ENCODE measurements at places on chromosomes 3 and 15. TPM values are rescaled to one million over a fixed set of nuclear protein-coding genes. Genes with fewer than 3 reads are reported as not detected.

GRCh38 chr3:50630394-50630793, 13.4 kb downstream of the MAPKAPK3 start:
- no peak for DNase-seq

DNA sequence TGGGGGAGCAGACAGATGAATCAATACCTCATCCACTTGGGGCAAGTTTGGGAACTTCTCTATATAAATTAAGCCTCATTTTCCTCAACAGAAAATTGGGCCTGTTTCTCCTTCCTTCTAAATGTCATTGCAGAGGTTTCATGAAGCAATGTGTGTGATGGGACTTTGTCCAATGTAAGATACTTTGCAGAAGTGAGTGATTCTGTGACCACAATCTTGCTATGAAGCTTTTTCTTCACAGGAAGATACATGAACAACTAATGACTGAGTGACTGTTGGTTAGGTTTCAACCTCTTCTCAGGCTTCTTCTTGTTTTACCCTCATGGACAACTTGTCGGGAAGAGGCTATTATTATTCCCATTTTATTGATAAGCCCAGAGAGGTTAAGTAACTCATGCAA, 11.0 kb downstream of the TMEM45A start:
- DNase-seq, result no peak

- DNase-seq, result no peak
Observed at GRCh38 chr3:162170581-162170980, 674.0 kb downstream of the OTOL1 start.

DNA sequence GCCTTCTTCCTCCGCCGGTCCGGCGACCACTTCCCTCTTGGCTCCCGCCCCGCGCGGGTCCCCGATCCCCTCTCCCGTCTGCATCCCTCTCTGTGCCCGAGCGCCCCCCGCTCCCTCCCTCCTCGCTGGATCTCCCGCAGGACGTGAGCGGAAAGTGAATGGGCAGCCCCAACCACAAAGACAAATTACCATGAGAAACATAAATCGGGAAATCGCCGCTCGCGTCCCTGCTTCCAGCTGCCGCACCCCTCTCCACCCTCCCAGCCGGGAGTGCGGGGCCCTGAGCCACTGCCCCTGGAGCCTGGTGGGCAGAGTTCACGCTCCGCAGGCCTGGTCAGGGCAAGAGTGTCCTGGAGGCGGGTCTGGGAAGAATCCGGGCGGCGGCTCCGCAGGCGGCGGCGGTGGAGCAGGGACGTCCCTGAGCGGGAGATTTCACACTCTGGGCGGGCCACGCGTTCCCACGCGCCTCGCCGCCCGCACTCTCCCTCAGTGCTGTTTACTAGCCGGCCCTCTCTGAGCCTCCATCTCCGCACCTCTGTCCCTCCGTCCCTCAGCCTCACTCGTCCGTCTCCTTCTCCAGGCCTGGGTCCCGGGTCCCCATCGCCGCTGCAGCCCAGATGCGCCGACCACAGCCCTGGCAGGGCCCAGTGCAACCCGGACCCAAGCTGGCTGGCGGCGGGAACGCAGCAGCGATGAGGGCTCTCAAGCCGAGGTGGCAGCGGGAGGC, 835 bp downstream of the SEMA5B start:
- peak; percentile 23 for DNase-seq

DNA sequence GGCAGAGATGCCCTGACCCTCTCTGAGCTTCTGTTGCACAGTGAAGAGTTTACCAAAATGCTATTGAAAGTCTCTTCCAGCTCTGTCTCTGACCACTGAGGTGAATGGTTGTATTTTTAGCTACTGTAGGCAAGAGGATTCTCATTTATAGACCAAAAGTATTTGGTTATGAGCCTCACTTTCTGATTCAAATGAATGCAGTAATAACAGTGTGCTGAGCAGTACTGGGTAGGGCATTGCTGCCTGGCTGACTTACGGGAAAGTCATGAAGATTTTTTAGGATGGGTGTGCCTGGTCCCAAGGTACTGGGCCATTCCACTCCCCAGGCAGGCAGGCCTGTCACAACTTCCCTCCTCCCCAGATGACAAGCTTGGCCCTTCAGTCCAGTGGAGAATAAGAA, 15.5 kb downstream of the PLA1A start:
- no peak for DNase-seq

DNA sequence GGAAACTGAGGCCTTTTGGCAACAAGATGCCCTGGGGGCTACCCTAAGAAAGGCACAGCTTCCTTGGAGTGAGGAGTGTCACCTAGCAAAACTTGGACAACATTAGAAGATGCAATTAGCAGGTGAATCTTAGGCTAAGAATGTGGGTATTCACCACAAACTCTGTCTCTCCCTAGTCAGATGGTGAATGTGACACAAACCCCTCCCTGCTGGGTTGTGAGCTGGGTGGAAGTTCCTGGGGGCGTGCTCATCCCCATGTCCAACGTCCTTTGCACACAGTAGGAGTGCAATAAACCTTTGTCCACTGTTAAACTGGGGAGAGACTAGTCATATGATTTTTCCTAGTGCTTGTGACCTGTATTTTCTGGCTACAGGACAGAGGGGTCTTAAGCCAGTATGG, 67.1 kb upstream of the SH3GL3 start:
- DNase-seq, result no peak

DNA sequence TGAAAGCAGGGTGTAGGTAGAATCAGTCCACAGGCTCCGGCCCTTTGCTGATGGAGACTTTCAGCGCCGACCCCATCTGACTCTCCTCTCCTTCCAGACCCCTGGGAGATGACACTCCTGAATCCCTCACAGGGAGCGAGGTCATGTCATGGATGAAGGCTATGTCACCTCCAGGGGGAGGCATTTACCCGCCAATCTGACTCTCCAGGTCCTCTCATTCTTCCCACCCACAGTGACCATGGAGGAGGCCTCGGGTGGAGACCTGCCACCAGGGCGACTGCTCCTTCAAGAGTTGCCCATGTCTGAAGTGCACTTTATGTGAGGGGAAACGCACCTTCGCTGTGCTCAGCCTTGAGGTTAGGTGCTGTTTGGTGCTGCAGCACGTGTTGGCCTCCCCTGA, 112.7 kb downstream of the KLF13 start:
- DNase-seq, result no peak

- no peak for DNase-seq
Observed at GRCh38 chr3:79005084-79005483, 762.7 kb downstream of the ROBO1 start.

DNA sequence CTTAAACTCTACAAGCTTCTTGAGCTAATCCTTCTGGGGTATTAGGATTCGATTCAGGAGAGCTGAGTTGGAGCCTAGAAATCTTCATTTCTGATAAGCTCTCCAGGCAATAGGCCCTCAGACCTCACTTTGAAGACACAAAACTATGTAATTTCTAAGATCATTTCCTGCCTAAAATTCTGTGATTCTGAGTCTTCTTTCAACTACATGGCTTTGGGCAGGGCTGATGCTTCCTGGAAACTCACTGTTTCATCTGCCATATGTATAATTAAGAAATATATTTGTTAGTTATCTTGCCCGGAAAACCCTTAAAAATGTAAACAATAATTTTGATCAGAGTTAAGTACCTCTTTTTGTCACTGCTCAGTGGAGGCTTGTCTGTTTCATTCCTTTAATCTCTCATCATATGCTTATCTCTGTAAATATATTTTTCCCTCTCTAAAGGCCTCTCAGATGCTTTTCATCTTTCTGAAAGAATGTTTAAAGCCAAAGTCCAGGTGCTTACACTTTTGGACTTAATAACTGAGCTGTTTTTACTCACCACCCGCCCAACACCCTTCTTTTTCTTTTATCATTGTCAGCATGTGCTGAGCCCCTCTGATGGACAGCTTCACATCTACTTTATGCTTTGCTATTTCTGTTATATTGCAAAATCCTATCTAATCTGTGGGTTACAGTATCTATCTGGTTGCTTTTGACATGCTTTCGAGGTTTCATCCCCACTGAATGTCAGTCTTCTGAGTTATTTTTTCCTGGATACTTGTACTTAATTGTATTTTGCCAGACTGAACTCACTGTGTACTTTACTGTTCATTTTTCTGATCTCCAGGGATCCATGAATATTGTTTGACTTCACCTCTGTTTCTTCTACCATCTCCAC, 38.2 kb downstream of the FILIP1L start:
- DNase-seq, result no peak

GRCh38 chr15:63405159-63405558, 23.5 kb upstream of the CA12 start:
- no peak for DNase-seq

GRCh38 chr3:169106662-169107061, 556.9 kb downstream of the MECOM start:
- no peak for DNase-seq

DNA sequence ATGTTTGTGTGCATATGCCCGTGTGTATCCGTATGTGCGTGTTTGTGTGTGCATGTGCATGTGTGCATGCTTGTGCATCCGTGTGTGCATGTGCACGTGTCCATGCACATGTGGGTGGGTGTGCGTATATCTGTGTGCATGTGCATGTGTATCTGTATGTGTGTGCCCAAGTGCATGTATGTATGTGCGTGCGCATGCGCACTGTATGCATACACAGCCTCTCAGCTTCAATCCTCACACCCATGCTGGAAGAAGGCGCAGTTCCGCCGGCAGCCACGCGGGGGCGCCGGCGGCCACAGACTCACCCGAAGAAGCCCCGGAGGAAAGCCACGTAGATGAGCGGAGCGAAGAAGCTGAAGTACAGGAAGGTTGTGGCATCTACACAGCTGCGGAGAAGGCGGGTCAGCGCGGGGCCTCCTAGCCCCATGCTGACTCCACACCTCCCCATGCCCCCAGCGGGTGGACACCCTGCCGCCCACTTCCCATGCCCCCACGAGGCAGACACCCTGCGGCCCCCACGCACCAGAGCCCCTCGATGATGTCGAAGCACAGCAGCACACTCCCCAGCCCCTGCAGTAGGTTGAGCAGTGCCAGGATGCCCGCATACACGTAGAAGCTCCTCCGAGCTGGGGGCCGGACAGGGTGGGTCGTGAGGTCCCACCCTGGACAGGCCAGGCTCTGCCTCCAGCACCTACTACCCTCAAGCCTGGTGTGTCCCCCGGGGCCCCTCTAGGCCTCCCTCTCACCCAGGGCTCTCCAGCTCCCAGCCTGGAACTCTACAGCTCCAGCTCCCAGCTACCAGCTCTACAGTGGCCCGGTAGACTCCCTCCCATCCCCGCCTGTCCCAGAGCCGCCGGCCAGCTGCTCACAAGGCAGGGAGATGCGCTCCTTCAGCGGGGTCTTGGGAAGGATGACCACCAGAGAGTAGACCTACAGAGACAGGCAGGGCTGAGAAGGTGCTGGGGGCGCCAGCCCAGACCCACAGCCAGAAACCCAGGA, 15.4 kb downstream of the TPRA1 start:
- peak; percentile 84 for DNase-seq

DNA sequence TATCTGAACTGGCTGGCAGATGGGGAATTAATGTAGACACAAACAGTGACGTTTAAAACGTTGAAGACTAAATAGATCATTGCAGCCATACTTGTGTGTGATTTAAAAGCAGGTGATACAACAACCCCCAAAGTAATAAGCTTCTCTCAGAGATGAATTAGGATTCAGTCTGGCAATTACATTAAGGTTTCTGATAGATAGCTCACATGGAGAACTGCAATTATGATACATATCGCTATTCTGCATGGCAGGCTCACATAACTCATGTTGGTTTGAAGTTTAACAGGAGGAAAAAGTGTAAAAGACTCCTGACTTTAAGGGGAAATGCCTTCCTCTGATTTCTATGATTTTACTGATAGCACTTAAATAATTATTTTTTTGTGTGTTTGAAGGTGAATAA, 196.9 kb downstream of the CLSTN2 start:
- DNase-seq, result no peak

DNA sequence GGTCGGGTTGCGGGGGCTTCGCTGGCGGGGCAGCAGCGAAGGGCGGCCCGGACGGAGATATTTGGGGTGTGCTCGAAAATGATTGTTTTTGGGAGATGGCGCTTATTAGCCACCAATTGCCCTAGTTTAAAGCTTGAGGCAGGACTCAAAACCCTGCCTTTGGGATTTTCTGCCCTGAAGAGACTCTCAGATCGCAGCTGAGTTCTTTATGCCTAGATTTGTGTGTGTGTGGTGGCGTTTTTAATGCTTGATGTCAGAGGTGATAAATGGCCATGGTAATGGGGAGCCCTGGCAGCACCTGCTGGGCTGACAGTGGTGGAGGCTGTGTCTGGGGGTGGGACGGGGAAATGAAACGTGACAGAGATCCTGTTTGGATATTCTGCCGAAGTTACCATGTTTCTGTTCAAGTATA, 604 bp downstream of the KCTD6 start:
- DNase-seq, result no peak

DNA sequence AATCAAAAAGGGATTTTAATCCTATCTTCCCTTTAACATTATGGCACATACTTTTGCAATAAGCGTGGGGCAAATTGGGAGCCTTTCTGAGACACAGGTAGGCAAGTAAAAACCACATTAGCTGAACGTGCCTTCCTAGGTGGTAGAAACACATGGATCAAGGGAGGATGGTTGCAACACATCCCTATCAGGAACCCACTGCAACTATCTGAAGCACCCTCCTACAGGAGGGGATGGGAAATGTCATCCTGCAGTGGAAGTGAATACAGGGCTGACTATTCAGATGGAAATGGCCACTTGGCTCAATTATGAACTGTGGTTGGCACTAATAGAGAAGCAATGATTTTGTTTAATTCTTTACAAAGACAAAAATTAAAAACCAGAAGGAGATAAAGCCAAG, 826.3 kb downstream of the FHIT start:
- DNase-seq, result no peak

GRCh38 chr15:52441841-52442240, 86.8 kb downstream of the MYO5A start:
- DNase-seq, result no peak

DNA sequence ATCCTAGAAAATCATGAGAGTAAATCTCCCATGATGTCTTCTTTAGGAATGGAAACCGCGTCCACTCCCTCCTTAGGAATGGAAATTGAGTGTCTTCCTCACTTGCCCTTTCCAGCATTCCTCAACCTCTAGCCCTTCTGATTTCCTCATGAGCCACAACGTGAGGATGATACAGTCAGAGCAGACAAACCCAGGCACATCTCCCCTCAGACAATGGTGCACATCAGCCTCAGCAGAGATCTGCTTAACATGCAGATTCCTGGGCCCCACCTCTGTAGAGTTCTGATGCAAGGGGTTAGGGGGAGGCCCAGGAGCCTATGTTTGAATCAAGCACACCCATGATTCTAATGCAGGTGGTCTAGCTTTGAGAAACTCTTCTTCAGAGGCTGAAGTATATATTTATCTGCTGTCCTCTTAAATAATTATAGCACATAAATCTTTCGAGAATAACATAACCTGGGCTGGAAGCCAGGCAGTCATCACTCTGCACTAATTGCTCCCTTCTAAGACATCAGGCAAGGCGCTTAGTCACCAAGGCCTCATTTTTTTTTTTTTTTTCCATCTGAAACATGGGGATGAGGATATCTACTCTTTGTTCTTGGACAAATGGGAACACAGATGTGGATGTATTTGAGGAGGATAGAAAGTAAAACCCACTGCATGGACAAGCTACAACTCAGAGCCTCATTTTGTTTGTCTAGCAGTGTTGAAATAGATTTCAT, 81.7 kb downstream of the PRICKLE2 start:
- peak; percentile 26 for DNase-seq

Gene DUOX2
- under 0.01 TPM for total RNA-seq

Gene SLC28A2
- total RNA-seq, result not detected

Gene INAFM2
- 68.1 TPM for total RNA-seq

Gene THBS1
- total RNA-seq, result 341 TPM

Gene CIB2
- 5.3 TPM for total RNA-seq

Gene CYP1A2
- total RNA-seq, result not detected

Gene FAM43A
- 25.2 TPM for total RNA-seq

Gene LDHAL6B
- total RNA-seq, result not detected

Gene GREM1
- 5.1 TPM for total RNA-seq

Gene RTP4
- total RNA-seq, result 1.2 TPM

Gene LSG1
- total RNA-seq, result 53.0 TPM

Gene SPESP1
- total RNA-seq, result 5.6 TPM
